ENCODE measurements at places on chromosomes 1 and 21.

DNA sequence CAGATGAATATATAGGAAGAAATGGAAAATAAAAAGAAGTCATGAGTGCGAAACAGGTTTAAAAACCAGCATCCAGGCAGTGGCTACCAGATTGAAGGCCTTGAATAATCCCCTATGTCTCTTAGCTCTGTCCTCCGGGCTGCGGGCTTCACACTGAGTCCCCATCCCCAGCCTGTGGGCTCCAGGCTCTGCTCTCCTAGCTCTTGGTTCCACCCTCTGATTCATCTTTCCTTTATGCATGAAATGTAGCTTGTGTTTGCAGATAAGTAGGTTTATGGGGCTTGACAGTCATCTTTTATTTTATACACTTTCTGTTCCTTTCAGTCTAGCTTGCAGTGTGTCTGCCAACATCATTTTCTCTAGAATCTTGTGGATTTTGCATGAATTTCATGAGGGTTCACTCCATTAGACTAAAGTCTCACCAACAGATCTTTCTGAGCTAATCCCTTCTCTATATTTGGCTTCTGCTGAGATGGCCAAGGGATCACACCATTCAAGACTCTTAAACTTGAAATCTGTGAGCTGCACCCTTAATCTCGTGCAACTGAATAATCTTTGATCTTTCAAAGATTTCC, 174.5 kb downstream of the PLPPR4 start:
- DNase-seq, result no peak

DNA sequence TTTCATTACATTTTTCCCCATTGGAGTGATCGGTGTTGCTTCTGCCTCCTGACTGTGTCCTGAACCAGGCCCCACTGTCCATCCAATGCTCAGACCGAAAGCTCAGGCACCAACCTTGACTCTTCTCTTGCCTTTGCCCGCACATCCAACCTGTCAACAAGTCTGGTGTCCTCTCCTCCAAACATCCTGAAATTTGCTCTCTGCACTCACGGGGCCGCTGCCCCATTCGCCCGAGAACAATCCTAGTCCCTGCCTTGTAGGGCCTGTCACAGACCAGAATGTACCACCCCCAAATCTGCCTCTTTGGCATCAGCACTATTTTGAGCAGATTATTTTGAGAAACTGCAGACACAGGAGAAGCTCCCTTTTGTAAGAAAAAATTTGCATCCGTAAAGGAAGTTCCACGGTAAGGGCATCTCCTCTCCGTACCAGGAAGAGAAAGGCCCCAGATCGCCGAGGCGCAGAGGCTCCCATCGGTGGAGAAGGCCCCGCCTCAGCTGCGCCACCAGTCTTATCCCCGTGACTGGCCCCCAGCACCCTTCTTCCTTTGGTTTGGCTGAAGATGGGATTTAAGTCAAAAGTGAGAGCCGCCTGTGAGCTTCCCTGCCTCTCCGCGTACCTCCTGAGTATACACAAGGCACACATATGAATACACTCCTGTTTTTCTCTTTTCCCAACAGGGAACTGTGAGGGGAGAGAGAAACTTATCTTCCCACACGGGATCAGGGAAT, 7.1 kb downstream of the MORN1 start:
- DNase-seq, result no peak

- DNase-seq, result peak; percentile 29
Observed at GRCh38 chr1:150973836-150974579, 627 bp downstream of the CERS2 start.

DNA sequence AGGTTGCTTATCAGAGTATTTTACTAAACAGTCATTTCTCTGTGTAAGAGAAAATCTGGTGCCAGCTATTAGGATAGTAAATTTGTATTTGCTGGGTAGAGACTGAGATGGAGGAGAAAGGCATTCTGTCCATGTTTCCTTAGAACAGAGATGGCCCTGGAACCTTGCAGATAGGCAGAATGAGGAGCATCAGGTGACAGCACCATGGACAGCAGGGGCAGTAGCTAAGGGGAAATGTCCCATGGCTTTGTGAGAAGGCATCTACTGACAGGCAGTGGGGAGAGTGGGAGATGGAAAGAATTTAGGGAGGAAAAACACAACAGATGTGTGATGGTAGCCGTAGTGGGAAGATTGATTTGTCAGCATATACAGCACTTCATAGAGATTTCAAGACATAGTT, 105.0 kb downstream of the PRRX1 start:
- DNase-seq, result no peak
